ENCODE measurements at places on chromosomes 5 and 9.

DNA sequence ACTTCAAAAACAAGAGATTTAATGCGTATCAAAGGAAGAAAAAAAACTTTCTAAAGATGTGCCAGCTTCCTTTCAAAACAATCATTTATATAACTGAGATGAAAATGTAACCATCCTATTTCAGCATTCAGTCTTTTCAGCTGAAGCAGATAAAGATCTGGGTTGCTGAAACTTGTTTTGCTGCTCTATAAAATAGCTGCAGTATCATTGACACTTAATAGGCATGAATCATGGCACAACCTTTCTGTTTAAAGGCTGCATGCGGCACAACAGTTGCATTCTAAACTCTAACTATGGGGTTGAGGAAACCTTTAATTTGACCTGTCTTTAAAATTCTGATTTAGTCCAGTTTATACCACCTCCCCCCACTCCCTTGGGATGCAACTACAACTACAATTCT is 196.7 kb downstream of the MPDZ start:
- DNase-seq = no peak

DNA sequence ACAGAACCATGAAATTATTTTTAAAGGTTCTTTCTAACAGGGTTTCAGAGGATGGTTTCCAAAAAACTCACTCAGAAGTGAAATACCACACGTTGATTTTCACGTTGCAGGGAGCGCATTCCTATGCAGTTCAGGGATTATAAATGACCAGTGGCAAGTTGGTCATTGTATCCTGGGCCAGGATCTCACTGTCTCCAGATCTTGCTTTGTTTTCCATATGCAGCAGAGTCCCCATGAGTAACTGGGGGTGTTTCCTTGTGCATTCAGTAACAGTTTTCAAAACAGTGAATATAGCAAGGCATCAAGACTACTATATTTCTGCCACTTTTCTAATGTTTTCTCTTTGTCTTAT is 1064.9 kb upstream of the DMAC1 start:
- no peak for DNase-seq

- DNase-seq = no peak
Observed at GRCh38 chr9:16959391-16959790, 88.9 kb upstream of the BNC2 start.

DNA sequence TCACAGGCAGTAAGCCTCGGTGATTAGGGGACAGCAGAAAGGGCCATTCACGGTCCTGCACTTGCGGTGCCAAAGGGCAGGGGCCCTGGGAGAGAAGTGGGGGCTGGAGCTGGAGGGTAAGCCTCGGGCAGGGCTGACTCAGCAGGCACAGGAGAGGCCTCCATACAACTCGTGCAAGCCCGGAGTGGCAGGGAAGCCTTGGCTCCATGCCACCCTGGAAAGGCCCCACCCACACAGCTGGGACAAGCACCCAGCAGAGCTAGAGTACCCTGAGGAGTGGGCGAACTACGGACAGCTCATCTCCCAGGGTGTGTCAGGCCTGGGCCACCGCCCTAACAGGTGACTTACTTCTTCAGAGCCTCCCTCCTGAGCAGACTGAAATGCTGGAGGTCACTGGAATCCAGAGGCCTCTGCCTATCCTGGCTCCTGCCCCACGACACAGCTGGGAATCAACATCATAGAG is 5.6 kb upstream of the CAMK2A start:
- peak; percentile 75 for DNase-seq

Data from AG08396 (cell line).